ENCODE measurements at places on chromosomes 3 and 15.

DNA sequence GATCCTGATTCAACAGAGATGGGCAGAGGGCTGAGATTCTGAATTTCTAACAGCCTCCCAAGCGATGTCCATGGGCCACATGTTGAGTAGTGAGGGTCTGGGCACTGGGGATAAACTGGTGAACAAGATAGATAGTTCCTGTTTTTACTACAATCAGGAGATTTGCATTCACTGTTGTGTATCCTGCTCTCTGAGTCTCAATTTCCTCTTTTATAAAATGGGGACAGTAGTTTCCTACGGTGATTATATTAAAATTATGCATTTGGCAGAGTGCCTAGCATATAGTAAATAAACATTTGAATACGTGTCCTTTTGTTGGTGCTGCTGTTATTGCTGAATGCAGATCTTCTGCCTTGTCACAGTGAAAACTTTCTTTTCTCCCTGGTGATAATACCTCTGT, 102.5 kb downstream of the MYH15 start:
- no peak for DNase-seq

DNA sequence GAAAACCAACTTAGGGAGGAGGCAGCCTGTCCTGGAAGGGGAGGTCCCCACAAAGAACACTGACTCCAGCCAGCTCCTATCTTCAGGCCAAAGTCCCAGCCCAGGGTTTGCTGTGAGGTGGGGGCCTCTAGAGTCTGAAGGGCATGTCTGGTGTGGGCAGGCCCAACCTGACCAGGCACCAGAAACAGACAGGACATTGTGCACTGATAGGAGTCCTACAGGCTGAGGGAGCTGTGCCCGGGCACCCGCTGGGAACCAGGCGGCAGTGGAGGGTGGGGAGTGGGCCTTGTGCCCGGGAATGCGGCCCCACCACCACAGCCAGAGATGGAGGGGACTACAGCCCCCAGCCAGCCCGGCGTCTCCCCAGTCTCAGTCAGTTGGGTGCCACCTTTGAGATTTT, 161.4 kb downstream of the WNT7A start:
- DNase-seq, result peak; percentile 5

GRCh38 chr3:32274306-32274705, 35.8 kb downstream of the CMTM8 start:
- no peak for DNase-seq

DNA sequence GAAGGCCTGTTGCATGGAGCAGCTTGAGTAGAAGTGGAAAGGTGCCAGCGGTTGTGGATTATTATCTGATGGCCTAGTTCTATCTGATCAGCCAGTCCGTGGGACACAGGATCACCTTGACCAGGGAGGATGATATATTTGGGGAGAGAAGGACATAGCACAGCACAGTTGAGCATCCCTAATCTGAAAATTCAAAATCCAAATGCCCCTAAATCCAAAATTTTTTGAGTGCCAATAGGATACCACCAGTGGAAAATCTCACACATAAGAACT, 6.0 kb downstream of the CSPG4 start:
- DNase-seq, result no peak

DNA sequence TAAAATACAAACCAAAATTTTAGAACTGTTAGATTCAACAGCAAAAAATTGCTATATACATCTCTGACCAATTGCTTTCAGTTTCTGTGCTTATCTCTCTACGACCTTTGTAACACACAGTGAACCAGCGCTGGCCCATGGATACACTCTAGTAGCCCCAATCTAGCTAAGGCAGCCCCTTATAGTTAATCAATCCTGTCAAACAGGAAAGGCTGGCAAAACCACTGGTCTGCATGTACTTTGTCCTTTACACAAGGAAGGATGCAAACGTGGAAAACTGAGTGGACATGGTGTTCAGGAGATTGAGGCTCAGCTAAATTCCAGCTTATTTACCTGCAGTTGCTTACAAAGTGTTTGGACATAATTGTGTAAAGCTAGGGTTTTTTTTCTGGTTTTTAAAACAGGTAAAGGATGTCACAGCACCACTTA, 25.9 kb downstream of the ADGRG7 start:
- DNase-seq, result peak; percentile 12

- DNase-seq, result no peak
Observed at GRCh38 chr3:145006271-145006670, 1034.6 kb downstream of the DIPK2A start.

GRCh38 chr3:157491136-157491535, 12.1 kb downstream of the VEPH1 start:
- no peak for DNase-seq

DNA sequence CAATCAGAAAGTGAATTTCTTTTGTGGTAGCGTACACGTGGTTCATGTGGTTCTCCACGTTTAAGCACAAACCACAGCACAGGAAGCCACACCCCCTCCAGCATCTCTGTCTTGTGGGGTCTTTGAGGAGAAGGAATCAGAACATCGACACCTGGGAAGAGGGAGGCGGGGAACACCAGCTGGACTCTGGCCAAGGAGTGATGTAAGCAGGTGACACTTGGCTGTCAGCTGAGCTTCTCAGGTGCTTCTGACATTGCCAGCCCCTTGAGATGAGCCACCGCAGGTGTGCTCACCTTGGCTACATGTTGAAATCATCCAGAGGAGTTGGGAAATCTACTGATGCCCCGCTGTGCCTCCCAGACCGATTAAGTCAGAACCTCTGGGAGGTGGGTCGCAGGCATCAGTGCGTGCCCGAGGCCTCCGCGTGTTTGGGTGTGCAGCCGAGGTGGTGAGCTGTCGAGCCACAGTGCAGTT, 85.0 kb downstream of the FAM81A start:
- no peak for DNase-seq

DNA sequence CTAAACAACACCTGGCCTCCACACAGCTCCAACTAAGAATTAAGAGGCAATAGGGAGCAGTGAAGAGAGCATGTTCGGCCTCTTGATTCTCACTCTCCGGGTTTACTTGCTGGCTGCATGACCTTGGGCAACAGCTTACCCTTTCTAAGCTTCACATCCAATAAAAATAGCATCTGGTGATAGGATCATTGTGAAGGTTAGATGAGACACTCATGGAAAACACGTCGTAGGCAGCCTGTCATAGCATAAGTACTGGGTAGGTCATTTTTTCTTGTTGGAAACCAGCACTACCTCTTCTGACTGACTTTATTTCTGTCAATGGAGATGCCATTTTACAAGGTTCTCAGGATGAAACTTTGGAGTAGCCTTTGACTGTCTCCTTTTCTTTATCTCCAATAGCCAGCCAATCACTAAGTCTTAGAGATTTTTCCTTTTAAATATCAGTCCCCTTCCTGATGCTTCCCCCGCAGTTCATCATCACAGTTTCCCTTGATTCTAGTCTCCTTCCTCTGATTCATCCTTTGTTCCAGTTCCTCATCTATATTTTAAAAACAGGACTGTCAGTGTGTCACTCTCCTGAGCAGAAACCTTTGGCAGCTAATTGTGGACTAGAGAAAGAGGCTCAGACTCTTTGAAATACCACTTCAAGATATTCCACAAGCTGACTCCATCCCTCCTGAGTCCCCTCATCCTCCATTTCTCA, 271.5 kb downstream of the SLC9A9 start:
- no peak for DNase-seq

- DNase-seq, result no peak
Observed at GRCh38 chr3:64289622-64290021, 64.4 kb upstream of the PRICKLE2 start.

DNA sequence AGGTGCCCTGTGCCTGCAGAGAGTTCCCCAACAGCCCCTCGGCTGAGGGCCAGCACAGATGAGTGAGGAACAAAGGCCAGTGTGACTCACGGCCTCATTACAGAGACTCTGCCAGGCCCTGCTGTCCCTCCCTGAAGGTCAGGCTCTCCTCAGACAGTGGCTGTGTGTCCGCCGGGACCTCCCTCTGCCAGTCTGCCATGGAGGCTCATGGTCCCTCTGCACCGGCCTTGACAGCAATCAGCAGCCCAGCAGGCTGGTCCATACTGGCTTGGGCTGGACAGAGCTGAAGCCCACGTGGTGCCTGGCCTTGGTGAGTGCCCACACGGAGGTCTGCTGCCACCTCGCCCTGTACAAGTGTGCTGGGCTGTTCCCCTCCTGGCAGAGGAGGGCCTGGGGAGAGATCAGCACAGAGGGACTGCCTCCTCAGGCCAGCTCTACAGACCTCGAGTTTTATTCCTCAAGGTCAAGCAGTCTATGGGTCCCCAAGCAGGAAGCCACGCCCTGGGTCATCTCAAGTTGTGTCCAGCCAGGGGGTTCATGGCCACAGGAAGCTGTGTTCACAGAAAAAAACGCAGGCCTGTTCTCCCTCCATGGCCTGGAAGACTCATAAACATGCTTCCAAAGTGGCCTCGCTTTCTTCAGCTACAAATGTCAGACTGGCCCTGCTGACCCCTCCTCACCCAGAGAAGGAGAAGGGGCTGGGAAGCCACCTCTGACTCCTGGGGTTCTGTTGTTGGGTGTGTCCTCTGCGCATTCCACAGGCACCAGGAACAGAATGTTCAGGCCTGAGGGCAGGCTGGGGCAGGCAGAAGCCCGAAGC, 27.0 kb downstream of the SLC41A3 start:
- no peak for DNase-seq

GRCh38 chr3:55069950-55070349, 142.1 kb upstream of the LRTM1 start:
- DNase-seq, result no peak

DNA sequence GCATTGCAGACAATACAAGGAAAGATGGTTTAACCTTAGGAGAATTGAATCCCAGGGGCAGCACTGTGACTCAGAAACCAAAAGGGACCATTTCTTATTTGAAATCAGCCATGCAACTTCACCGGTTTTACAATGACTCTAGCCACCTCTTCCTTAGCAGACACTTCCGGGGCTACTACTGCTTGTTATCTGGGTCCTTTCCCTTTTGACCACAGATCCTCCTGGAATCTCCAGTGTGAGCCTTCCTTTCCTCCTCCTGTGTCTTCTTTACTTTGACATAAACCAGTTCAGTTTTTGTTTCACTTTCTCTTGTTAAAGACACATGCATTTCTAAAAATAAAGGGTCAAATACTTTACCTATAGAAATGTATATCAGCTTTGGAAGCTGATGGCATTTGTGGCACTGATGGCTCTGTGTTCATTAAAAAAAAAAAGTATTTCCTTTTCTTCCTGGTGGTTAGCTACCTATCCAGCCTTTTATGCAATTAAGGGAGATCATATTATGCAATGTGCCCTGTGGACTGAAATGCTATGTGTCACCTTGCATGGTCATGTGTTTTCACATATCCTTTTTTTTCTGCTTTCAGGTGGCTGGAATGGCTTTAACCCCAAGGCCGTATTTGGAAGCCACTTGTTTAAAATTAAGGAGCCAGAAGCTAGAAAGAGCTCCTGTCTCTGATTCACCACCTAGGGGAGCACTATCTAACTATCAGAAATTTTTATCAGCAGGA, 296.2 kb downstream of the CHL1 start:
- no peak for DNase-seq

- no peak for DNase-seq
Observed at GRCh38 chr3:46080124-46080968, 53.1 kb upstream of the XCR1 start.

- no peak for DNase-seq
Observed at GRCh38 chr3:129485721-129486663, 42.4 kb upstream of the RHO start.
